ENCODE measurements at places on chromosomes 16 and 17. TPM values are rescaled to one million over a fixed set of nuclear protein-coding genes. Genes with fewer than 3 reads are reported as not detected.

The PNPO gene
- 12.2 TPM for total RNA-seq

The COL1A1 gene
- total RNA-seq = 46.1 TPM

The STX1B gene
- total RNA-seq = 19.9 TPM

The TEX19 gene
- total RNA-seq = 1.4 TPM

The MLKL gene
- total RNA-seq = 4.4 TPM

Data from WTC11 (cell line).